ENCODE measurements at places on chromosomes 1 and 21.

- DNase-seq, result no peak
These were observed 56.3 kb upstream of the FAM20B start for GRCh38 chr1:178969226-178969987.

DNA sequence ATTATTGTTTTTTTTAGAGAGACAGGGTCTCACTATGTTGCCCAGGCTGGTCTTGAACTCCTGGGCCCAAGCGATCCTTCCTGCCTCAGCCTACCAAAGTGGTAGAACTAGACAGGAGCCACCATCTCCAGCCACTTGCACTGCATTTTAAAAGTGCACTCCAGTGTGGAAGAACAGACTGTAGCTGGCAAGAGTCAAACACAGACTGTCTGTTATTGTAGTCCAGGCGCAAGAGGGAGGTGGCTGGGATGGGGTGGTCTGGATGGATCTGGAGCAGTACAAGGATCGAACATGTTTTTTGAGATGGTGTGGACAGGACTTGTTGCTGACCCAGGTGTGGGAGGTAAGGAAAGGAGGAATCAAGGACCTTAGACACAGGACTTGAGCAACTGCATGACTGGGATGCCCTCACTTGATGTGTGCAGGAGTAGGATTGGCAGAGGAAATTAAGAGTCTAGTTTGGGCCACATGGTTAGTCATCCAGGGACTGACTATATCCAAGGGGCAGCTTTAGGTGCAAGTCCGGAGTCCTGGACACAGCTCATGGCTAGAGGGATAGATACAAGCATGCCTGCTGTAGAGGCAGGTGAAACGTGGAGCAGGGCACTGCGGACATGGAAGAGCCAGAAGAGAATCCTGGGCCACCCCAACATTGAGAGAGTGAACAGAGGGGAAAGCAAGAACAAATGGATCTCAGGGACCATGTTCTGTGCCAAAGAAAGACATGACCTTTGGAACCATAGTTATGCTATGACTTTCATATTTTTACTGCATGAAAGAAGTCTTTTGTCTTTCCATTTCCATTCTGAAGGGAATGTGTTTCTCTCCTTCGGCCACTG is 42.0 kb downstream of the ELK4 start:
- DNase-seq, result no peak

GRCh38 chr21:44569861-44570517 is 3.5 kb upstream of the KRTAP10-4 start:
- DNase-seq, result no peak

DNA sequence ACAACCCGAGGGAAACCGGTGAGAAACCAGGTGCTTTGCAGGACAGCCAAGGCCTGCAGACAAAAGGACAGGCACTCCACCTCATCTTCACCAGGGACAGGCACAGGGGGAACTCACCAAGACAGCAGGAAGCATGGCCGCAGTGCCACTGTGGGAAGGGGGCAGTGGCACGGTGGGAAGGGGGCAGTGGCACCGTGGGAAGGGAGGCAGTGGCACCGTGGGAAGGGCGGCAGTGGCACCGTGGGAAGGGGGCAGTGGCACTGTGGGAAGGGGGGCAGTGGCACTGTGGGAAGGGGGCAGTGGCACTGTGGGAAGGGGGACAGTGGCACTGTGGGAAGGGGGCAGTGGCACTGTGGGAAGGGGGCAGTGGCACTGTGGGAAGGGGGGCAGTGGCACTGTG is 28.4 kb upstream of the LRRC47 start:
- no peak for DNase-seq

GRCh38 chr1:245197911-245198379 is 43.2 kb downstream of the KIF26B start:
- DNase-seq, result no peak

DNA sequence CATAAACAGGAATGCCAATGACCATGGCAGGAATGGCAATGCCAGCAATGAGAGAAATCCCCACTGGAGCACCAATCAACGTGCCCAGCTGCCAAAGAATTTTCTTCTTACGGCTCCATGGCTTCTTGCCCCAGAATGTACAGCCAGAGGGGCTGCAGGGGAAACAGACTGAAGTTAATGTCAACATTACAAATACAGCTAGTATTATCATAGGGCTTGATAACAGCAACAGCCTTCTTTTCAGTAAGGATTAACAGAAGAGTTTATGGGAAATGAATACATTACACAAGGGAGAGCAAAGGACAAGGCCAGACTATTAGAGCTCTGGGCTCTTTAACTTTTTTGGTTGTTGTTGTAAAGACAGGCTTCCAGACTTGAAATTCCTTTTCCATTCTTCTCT is 18.2 kb downstream of the RNF19B start:
- no peak for DNase-seq

GRCh38 chr1:109395602-109396512 is 1.9 kb downstream of the SORT1 start:
- DNase-seq, result no peak

DNA sequence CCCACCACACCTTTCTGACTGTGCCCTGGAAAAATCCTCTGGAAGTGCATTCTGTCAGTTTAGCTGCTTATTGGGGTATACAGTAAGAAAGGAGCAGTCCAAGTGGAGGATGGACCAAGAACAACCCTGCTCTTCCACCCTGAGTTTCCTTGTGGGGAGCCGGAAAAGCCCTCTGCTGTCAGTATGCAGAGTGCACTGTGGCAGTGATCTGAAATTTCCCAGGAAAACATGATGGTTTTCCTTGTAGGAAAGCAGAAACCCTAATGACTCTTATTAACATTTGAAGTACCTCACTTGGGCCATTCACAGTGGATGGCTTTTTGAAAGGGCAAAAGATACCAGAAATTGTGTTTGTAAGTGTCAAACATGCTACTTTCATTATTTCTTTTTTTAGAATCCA is 20.5 kb downstream of the ELAVL4 start:
- DNase-seq, result no peak

DNA sequence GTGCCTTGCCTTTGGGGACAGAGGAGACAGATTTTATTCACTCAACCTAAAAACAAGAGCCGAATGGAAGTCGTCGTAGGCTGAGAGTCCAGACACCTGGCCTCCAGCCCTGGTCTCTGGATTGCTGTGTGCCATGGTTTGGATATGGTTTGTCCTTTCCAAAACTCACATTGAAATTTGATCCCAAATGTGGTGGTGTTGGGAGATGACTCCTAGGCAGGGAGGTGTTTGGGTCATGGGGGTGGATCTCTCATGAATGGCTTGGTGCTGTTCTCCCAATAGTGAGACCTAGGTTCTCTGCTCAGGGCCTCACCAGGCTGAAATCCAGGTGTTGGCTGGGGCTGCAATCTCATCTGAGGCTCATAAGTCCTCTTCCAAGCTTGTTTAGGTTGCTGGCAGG is 75.5 kb downstream of the FOXD2 start:
- DNase-seq, result no peak

DNA sequence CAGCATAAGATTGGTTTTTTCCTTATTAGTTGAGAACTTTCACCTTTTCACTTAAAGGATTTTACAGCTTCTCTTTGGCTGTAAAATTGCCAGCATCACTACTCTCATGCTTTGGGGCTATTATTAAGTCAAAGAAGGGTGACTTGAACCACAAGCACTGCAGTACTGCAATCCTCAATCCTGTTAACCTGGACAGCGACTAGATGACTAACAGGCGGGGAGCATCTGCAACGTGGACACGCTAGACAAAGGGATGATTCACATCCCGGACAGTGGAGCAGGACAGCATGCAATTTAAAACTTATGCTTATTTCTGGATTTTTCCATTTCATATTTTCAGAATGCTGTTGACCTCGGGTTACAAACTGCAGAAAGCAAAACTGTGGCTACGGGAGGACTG is 8.1 kb downstream of the ARV1 start:
- no peak for DNase-seq

- no peak for DNase-seq
These were observed 24.5 kb downstream of the AHCYL1 start for GRCh38 chr1:110008971-110009565.

- DNase-seq, result no peak
These were observed 207.0 kb upstream of the MAP1LC3C start for GRCh38 chr1:242205622-242206489.

GRCh38 chr1:7366955-7367665 is 404.0 kb upstream of the VAMP3 start:
- DNase-seq, result no peak

DNA sequence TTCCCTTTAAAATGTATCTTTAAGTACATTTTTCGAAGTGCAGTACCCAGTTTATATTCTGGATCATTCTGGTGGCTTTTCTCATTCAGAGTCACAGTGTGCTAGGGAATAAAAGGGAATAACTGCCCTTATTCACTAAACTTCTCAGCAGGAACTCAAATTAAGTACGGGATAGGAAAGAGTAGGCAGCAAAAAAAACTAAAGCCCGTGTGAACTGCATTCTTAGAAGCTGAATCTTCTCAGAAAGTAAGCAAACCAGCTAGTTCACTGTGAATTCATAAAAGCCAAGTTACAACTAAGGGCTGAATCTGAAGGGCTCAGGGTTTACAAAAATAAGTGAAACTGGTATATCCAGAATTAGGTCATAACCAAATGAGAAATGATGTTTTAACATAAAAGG is 22.0 kb downstream of the PRPF38A start:
- no peak for DNase-seq

DNA sequence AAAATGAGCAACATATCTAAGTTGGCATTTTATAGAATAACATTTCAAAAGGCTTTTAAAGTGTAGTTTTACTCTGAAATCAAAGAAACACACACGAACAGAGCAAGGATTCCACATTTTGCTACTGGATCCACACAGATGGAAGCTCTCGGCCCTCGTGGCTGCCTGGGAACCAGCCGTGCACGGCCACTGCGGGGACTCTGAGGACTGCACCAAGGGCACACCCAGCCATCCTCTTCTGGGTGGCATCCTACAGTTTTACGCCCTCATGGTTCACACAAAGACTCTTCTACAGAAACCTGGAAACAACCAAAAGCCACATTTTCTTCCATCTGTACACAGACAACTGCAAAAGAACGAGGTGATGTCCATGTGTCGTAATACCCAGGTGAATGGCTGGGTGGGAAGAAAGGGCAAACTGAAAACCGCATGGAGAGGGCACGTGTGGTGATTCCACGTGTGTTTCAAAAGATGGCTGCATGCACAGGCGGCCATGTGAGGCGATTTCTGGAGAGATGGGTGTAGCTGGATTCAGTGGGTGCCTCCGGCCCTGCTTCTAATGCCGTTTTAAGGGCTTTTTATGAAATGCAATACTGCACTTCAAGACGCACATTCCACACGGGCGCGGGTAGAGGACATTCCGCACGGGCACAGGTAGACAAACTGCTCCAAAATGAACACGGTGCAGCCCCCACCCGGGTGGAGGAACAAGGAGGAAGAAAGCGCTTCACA is 8.1 kb downstream of the POFUT2 start:
- DNase-seq, result no peak

DNA sequence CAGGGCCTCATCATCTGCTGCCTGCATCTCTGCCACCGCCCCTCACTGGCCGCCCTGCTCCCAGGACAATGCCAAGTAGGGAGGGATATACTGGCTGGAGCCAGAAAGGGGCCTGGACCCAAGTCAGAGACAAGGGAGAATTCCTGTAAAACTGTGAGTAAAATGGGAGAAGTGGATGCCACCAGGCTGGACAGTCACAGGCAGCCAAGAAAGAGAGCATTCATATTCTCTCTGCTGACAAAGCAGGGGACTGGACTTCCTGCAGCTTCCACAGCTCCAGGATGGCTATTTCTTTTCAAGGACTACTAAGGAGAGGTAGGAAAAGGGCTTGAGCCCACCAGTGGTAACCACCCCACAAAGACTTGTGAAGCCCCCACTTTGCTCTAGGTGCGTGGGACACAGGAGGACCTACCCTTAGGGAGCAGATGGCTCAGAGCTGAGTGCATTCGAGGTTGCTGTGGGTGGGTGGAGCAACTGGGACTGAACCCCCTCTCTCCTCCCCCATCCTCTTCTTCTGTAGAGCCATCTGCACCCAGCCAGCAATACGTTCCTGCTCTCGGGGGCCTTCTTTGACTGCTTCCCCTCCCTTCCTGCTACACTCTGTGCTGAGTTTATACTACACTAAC is 57.5 kb downstream of the GLIS1 start:
- no peak for DNase-seq

DNA sequence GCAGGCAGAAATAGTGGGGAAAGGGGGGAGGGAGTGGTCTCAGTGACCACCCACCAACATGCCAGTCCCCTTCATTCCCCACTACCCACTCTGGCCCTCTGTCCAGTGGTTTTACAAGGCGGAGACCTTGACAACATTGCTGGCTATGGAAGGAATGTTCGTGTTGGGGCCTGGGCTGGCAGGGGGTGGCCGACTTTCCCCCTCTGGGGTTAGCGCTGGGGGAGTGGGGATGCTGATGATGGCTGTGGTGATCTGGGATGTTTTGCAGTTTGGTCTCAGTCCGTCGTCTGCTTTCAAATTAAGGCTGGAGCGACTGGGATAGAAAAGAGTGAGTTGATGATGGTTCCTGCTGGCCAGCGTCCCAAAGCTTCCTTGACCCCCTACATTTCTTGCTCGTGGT is 20.3 kb downstream of the DDX20 start:
- DNase-seq, result no peak

DNA sequence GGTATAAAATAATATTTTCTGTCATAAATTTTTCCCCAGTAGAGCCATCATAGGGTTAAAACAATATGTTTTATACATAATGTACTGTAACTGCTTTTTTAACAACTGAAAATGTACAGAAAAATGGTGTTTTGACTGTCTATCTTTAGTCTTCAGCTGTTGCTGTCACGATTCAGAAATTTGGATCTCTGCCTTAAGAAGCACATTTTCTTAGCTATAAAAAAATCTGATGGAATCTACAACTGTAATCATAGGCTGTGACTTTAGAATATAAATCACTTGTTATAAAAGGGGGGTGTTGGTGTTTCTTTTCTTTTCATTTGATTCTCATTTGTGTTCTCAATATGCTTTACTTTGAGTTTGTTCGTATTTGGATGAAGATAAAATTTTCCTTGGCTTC is 187.5 kb downstream of the PDE4B start:
- DNase-seq, result no peak

GRCh38 chr1:27380766-27381733 is 2.1 kb downstream of the CD164L2 start:
- DNase-seq, result no peak

- no peak for DNase-seq
These were observed 6.6 kb downstream of the NID1 start for GRCh38 chr1:236058141-236058934.

DNA sequence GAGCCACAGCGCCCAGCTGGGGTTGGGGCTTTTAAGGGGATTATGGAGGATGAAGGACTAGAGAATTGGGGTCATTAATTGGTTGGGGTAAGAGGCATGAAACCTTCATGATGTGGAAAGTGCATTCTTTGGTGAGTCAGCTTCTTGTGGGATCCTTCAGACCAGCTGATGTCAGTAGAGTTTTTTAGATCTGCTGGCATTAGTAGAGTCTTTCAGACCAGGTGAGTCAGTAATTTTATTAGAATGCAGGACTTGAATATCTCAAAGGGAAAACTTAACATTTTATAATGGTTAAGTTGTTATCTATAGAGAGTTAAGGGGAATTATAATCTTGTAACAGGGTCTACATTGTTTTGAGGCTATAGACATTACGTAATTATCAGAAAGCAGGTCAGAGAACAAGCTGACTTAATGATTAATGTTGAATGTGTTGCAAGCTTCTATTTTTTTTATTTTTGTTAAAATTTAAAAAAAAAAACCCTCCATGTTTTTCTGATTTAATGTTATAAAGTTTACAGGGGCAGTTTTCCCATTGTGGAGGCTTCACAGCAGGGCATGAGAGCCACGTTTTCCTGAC is 160.9 kb upstream of the FMN2 start:
- no peak for DNase-seq
